Activated naive CD8-positive, alpha-beta T cell treated with anti-CD3 and anti-CD28 coated beads, Interleukin-2, amount 50 U/mL, for 24 hours (primary cell): ENCODE measurements at places on chromosomes 12 and 14.
A peak's percentile ranks its signal among the peaks of the same experiment; 100 is the strongest.

DNA sequence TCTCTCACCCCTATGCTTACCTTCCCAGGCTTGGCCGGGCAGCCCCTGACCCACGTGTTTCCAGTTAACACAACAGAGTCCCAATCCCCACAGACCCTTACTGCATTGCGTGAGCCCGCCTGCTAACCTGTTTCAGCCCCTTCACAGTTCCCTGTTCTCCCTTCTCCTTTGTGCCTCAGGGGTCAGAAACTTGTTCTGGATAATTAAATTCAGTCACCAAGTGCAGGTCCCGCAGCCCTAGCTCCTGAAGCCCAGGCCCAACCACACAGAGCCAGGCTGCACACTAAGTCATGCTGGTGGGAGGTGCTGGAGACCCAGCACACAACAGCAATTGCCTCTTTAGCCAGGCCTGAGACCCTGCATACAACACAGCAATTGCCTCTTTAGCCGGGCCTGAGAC, 9.6 kb downstream of the ISM2 start:
- no peak overlapping the region for H3K27ac ChIP-seq
- H3K36me3 ChIP-seq = no peaks in the 10 kb centered on the region
- no peak for DNase-seq
- no peaks in the 10 kb centered on the region for H3K27me3 ChIP-seq

GRCh38 chr12:106999446-106999845, 12.5 kb upstream of the MTERF2 start:
- H3K4me1 ChIP-seq = no peaks in the 10 kb centered on the region
- H3K4me3 ChIP-seq = no peak overlapping the region

GRCh38 chr12:6570264-6570887, 2.3 kb upstream of the NOP2 start:
- peaks cover 49% of the 10 kb centered on the region for H3K4me1 ChIP-seq
- peak overlapping the region; percentile 33 for H3K27ac ChIP-seq
- H3K27me3 ChIP-seq = no peaks in the 10 kb centered on the region
- peaks cover 73% of the 10 kb centered on the region for H3K36me3 ChIP-seq

DNA sequence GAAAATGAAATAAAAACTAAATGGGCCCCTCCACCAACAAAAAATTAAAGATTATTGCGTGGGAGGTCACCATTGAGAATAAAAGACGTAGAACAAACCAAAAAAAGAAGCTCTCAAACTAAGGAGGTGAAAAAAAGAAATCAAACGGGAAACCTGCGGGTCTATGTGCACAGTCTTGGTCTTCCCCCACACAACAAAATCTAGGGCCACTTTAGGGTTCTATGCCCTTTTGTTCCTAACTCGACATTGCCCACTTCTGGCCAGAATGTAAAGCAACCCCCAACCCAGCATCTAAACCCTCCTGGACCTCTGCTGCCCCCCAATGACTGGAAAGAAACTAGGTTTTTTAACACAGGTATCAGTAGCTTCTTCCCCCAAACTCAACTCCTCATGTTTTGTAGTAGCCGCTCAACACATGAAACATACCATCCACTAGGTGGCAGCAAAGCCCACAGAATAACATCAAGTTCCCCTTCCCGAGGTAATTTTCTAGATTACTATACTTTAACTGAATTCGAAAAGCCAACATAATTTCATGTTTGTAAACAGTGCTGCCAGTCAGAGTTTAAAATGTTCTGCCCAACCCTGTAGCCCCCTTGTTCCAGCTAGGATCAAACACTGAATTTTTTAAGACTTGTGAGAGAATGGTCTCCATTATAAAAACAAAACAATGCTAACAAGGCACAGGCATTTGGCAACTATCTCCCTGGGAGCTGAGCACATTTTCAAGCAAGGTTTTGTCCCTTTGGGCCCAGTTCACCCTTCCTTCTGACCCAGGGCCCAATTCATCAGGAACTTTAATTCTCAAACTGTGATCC, 18.7 kb downstream of the DAD1 start:
- H3K27me3 ChIP-seq = no peaks in the 10 kb centered on the region
- DNase-seq = peak; percentile 76
- H3K27ac ChIP-seq = peak overlapping the region; percentile 99
- peak overlapping the region; percentile 89 for H3K4me3 ChIP-seq
- peaks cover 68% of the 10 kb centered on the region for H3K36me3 ChIP-seq
- peaks cover 74% of the 10 kb centered on the region for H3K4me1 ChIP-seq

DNA sequence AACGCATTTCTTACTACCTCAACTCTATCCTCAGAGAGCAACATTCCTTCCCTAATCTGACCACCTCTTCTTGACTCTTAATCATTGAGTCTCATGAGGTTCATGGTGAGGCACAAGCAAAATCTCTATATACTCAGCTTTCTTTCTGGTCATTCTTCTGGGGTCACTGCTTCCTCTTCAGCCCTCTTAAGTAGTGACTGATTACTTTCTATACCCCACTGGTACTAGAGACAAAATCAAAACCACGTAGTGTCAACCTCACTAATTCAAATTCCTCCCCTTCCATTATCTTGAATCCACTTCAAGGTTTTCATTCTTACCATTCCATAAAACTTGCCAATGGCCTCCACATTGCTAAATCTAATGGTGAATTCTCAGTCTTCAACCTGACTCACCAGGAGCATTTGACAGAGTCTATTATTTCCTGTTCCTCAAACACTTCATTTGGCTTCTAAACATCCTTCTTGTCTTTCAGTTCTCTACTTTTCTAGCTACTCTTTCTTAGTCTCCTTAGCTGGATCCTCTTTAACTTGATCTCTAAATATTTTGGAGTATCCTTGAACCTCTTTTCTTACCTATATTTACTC, 6.8 kb downstream of the WDHD1 start:
- H3K4me1 ChIP-seq = peaks cover 19% of the 10 kb centered on the region
- H3K4me3 ChIP-seq = no peak overlapping the region
- H3K27ac ChIP-seq = no peak overlapping the region
- no peak for DNase-seq

DNA sequence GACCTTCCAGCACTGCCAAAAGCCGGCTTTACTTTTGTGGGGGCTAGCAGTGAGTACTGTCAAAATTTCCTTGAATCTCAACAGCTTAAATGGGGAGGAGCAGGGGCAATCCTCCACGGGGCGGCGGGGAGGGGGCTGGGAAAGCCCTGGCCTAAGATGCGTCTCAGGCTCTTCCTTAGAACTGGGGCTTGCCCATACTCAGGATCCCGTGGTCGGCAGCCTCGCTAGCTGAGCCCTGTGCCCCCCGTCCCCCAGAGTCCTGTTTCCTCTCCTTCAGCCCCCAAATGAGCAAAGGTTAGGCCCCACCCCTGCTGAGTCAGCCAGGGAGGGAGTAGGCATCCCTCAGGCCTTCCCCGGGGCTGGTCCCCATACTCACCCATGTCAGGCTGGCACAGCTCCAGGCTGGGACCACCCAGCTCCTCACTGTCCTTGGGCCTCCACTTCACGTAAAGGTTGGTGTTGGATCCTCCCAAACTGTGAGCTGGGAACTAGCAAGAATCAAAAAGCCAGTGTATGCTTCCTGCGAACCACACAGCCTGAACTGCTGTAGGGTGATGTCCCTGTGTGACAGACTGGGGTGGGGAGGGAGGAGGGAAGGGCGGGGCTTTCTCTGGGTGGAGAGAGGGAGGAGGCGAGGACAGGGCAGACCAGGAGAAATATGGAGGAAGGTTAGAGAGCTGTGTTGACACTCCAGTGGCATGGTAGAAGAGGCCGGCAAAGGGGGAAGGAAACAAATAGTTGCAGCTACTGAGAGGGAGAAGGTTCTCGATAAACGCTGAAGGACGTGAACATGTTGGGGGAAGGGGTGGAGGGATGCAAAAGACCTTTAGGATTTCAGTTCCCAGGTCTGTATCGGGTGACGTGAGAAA, 5.9 kb upstream of the BAZ2A start:
- H3K27ac ChIP-seq = peak overlapping the region; percentile 88
- H3K27me3 ChIP-seq = no peaks in the 10 kb centered on the region
- H3K36me3 ChIP-seq = peaks cover 30% of the 10 kb centered on the region
- H3K4me1 ChIP-seq = peaks cover 77% of the 10 kb centered on the region

DNA sequence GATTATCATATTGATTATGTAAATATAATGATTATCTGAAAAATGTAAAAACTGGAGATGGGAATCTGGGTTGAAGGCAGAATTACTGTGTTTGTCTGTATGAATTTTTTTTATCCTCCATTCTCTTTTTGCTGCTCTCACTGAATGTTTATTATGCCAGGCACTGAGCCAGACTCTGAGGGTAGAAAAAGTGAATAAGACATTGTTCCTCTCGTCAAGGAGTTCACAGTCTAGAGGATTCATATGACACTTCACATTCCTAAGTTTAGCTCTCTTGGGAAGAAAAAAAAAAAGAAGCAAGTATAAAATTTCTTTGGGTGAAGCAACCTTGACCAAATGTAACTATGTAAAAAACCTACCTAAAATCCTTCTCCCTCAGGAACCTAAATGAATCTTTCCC, 120.9 kb upstream of the LMO3 start:
- no peak overlapping the region for H3K27ac ChIP-seq
- H3K4me3 ChIP-seq = no peak overlapping the region
- DNase-seq = no peak
- no peaks in the 10 kb centered on the region for H3K36me3 ChIP-seq

DNA sequence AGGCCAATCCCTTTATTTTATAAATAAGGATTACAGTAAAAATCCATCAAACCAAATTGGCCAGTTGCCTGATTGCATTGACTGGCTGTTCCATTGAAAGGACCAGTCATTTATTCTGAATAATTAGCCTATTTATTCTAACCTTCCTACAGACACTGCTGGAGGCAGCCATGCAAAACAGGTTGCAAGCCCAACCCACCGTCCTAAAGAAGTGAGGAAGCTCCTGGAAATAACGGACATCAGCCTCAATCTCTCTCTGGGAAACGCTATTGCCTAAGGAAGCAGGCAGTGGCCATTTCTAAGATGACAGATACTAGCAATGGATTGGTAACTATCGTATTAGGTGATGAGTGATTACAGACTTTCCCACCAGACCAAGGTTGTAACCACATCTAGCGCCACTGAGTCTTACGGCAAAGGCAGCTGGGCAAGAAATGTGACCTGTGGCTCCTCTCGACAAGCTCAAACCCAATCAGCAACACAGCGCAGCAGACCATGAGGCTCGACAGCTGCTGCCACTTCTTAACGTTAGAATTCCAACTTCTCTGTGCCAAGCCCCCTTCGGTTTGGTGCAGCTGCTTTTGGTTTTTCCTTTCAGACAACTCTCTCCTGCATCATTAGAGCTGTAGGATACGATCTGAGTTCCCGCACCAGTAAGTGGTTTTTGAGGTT, 134.2 kb downstream of the KCNK10 start:
- no peak overlapping the region for H3K4me3 ChIP-seq
- no peak for DNase-seq
- H3K36me3 ChIP-seq = no peaks in the 10 kb centered on the region
- H3K27me3 ChIP-seq = peaks cover 9% of the 10 kb centered on the region

GRCh38 chr14:21026274-21026987, 1.6 kb upstream of the NDRG2 start:
- H3K36me3 ChIP-seq = no peaks in the 10 kb centered on the region
- H3K27ac ChIP-seq = no peak overlapping the region
- peaks cover 11% of the 10 kb centered on the region for H3K4me1 ChIP-seq
- DNase-seq = no peak
